ENCODE measurements at places on chromosomes 2 and 18. TPM values are rescaled to one million over a fixed set of nuclear protein-coding genes. Genes with fewer than 3 reads are reported as not detected.
A peak's percentile ranks its signal among the peaks of the same experiment; 100 is the strongest.

ARHGAP28 gene
- total RNA-seq: 0.35 TPM

REG1B gene
- total RNA-seq: not detected

C2orf66 gene
- not detected for total RNA-seq

GALNT3 gene
- total RNA-seq: 5.2 TPM

SLC11A1 gene
- total RNA-seq: 23.0 TPM

ZNF512 gene
- 52.1 TPM for total RNA-seq

PASK gene
- total RNA-seq: 2.7 TPM

C2orf80 gene
- total RNA-seq: not detected

CRYGD gene
- total RNA-seq: not detected

PLCL1 gene
- total RNA-seq: 53.5 TPM

SERPINB10 gene
- not detected for total RNA-seq

INHA gene
- total RNA-seq: not detected

IHH gene
- not detected for total RNA-seq

LYPD1 gene
- total RNA-seq: 1.1 TPM

ABI2 gene
- 57.5 TPM for total RNA-seq

UGT1A4 gene
- total RNA-seq: not detected

NFATC1 gene
- total RNA-seq: 21.3 TPM

GCG gene
- not detected for total RNA-seq

- no peak for ATAC-seq
These were observed 464.7 kb upstream of the HNRNPA3 start for GRCh38 chr2:176747928-176748327.

GRCh38 chr2:218501665-218502064 is 66.5 kb downstream of the USP37 start:
- ATAC-seq: no peak

- no peak for ATAC-seq
These were observed 477.6 kb downstream of the FBXO15 start for GRCh38 chr18:73670039-73670438.

DNA sequence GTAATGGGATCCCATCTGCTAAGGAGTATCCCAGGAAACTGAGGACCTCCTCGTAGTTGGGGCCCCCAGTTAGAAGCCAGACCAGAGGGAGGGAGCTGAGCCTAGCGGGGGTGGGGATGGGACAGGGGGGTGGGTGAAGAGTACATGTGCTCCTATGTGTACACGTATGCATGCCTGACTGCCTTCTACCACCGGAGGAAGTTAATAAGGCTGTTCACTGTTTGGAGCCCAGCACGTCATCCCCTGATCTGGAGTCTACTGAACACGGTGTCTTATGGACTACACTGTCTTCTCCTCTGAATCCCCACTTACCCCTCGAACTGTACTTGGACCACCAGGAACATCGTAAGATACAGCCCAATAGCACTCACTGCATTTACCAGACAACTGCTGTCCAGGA is 68.5 kb downstream of the SFXN5 start:
- no peak for ATAC-seq

DNA sequence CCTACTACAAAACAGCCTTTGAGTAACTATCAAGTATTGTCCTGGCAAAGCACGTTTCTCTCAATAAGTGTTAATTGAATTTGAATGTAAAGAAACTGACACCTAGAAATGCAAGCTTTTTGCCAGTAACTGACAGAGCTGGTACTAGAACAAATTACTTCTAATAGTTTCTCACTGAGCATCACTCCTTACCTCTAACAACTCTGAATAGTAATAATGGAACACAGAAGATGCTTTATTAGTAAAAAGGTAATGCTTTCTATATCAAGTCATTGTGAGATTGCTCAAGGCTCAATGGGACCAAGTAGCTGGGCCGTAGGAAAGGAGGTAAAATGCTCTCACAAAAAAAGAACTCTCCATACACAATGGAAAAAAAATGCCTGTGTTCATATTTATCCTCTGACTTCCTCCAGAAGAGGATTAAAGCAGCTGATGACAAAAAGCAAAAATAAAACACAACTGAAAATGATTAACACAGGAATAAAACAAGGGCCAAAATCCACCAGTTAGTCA is 11.8 kb downstream of the RASGRP3 start:
- no peak for ATAC-seq

DNA sequence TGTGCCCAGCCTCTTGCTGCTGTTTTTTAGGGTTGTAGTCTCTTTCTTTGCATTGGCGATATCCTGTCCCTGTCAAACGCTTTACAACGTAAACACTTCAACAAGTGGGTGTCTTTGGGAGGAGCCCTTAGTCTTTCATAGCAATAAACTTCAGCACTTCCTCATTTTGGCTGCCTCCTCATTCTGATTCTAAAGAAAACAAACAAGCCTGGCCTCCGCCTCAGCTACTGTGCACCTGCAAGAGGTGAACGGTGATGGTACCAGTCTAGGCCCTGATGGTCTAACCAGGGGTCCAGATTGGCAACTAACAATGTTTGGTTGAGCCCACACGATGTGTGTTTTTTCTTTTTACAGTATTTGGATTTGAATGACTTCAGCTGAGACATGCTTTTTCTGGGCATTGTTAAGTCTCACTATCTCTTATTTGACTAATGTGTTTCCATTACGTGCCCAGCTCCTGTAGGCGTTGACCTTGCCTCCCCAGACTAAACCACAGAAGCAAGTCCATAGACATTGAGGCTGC is 53.2 kb upstream of the CUL3 start:
- ATAC-seq: no peak

DNA sequence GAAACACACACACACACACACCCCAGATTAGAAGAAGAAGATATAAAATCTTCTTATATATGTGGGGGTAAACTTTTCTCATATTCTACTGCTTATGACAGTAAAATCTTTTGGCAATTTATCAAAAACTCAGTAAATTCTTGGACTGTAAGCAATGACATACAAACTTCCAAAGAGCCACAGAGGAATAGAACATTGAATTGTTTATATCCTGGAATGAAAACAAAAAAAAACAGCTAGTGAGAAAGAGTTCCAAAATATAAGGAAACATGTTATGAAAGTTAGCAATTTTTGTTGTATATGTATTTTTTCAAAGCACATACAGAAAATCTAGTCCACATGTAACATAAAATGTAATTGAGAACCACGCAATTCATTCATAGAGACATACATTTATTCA is 764.9 kb downstream of the DSC3 start:
- ATAC-seq: no peak

- no peak for ATAC-seq
These were observed 120.5 kb upstream of the CCDC68 start for GRCh38 chr18:55079481-55080355.

GRCh38 chr2:150607390-150607811 is 119.9 kb upstream of the RND3 start:
- peak; percentile 28 for ATAC-seq

GRCh38 chr2:241909769-241910168 is 40.2 kb downstream of the RTP5 start:
- ATAC-seq: no peak

DNA sequence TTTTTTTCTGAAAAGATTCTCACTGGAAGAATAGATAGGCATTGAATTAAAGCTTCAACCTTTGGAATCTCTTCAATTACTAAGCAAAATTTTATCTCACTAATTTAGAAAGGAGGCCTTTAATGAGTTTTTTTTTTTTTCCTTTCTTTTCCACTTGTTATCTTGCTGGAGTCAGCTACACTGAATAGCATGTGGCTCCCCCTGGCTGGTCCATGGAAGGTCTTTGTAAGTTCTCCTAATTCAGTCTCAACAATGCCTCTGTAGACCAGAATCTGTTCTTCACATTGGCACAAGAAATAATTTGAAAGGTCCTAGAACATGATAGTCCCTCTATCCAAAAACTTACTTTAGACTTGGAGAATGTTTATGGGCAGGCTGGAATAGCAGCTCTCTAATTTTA is 24.2 kb upstream of the SCN1A start:
- ATAC-seq: no peak

- ATAC-seq: no peak
These were observed 462.8 kb upstream of the MEX3C start for GRCh38 chr18:51660188-51660715.

GRCh38 chr2:140539242-140539875 is 1591.5 kb downstream of the LRP1B start:
- ATAC-seq: no peak

GRCh38 chr2:54772110-54772509 is 48.6 kb downstream of the EML6 start:
- ATAC-seq: no peak

- no peak for ATAC-seq
These were observed 1.8 kb downstream of the LAPTM4A start for GRCh38 chr2:20049637-20050036.

- no peak for ATAC-seq
These were observed 40.7 kb downstream of the CMPK2 start for GRCh38 chr2:6824962-6825361.

- ATAC-seq: no peak
These were observed 5.1 kb upstream of the MALT1 start for GRCh38 chr18:58666176-58666575.

DNA sequence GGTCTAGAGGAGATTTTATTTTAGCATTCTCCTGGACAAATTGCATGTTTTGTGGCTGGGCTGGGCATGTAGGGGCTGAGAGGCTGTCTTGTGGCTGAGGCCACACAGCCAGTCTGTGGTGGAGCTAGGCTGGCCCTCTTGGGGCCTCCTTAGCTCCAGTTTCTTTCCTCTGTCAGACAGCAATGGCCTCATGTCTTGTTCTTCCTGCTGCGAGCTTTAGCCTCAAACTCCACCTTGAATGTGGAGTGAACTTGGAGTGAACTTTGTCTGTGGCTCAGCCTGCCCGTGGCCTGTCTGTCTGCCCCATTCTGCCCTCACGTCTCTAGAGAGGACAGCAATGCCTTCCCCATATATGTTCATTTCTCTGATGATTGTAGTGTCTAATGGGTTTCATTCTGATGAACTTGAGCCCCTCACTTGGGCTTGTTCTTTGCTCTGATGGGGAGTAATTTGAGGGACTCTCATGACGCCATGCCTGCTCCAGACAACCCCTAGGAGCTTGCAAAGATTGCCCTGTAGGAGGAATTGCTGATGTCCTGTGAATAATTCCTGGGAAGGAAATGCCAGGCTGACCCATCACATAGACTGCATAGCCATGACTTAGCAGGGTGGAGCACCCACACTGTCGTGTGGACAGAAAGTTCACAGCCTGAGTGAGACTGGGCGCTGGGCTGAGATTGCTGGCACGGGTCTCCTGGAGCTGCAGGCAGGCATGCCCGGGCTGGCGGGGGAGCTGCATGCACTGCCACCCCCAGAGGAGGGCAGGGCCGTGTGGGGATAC is 42.6 kb downstream of the ASAP2 start:
- no peak for ATAC-seq

- ATAC-seq: no peak
These were observed 63.6 kb downstream of the ASXL2 start for GRCh38 chr2:25814681-25815080.

DNA sequence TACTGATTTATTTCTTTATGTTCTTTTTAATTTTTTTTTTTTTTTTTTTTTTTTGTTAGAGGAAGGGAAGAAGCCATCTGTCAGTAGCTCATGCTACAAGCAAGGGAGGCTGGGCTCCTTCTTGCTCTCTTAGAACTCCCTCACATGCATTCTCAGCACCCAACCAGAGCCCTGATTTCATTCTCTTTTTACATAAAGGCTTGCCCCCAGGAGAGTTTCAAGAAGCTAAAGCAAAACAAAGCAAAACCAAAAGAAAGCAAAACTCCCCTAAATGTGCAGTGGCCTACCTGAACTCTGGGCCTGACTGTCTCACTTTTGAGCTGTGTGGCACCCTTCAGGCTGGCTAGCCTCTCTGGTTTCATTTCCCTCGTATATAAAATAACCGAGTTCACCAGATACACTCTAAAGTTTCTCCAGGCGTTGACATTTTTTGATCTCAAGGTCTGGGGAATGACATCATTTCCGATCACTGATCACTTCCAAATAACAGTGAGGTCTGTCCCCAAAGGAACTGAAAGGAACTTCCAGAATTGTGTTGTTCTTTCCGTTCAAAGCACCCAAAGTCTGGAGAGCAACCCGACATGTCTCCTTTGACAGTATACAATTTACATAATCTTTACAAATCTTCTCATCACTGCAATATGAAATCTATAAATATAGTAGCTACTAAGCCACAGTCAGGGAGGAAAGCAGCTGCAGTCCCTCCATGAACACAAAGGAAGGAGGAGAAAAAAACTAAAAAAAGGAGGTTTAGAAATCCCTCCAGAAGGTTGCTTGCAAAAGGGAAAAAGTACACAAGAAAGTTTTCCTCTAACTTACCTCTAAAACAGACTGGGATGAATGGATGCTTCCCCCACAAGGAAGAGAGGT is 145.6 kb upstream of the NCK2 start:
- ATAC-seq: no peak

GRCh38 chr18:47701134-47701533 is 229.3 kb downstream of the SMAD2 start:
- ATAC-seq: no peak

DNA sequence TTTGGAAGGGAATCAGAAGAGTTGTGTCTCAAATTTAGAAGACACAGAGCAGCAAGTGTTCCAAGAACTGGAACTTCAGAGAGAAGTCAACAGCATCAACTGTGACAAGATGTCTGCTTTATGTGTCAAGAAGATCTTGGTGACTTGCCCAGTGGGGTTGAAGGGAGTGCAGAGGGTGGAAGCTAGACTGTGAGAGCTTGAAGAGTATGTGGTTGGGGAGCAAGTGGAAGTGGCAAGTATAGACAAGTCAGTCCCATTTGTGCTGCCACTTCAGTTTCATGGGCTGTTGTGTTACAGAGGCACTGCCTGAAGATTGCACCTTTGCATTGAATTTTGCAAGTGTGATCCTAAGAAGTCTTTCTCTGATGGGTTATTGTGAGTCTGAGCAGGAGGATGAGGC is 68.7 kb upstream of the MC2R start:
- no peak for ATAC-seq

GRCh38 chr18:33210575-33211189 is 229.8 kb downstream of the CCDC178 start:
- no peak for ATAC-seq

DNA sequence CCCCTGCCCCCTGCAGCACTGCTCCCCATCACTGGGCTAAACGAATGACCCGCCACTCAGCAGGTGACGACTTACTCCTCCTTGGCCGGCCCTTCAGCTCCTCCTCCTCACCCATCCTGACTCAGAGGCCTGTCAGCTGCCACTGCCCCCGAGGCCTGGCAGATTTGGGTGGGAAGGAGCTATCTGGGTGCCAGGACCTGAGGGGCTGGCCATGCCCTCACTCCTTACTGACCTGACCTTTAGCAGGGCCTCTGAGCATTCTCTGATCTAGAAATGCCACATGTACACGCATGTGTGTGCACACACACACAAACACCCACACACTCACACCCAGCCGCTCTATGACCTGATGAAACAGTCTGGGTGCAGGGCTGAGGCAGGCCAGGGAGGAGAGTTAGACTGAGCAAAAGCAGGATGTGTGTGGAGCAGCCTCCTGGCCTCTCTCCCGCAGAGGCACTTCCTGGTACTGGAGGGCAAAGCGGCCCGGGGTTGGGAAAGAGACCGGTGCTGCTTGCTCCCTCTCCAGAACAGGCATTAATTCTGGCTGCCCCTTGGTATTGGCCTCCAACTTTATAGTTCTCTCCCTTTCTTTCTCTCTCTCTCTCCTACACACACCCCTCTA is 68.0 kb downstream of the ZFP36L2 start:
- peak; percentile 77 for ATAC-seq

GRCh38 chr2:69082430-69082997 is 69.5 kb downstream of the ANTXR1 start:
- ATAC-seq: no peak

GRCh38 chr2:26327291-26328272 is 18.4 kb upstream of the SELENOI start:
- no peak for ATAC-seq

- ATAC-seq: no peak
These were observed 26.8 kb downstream of the STAMBP start for GRCh38 chr2:73855526-73855925.

Data from gastroesophageal sphincter (tissue), 4 donors.